NCI-H2081 (cell line): ENCODE measurements at places on chromosomes 6 and 20.

GRCh38 chr6:17413313-17413750 is 19.9 kb downstream of the CAP2 start:
- peak; percentile 21 for DNase-seq

DNA sequence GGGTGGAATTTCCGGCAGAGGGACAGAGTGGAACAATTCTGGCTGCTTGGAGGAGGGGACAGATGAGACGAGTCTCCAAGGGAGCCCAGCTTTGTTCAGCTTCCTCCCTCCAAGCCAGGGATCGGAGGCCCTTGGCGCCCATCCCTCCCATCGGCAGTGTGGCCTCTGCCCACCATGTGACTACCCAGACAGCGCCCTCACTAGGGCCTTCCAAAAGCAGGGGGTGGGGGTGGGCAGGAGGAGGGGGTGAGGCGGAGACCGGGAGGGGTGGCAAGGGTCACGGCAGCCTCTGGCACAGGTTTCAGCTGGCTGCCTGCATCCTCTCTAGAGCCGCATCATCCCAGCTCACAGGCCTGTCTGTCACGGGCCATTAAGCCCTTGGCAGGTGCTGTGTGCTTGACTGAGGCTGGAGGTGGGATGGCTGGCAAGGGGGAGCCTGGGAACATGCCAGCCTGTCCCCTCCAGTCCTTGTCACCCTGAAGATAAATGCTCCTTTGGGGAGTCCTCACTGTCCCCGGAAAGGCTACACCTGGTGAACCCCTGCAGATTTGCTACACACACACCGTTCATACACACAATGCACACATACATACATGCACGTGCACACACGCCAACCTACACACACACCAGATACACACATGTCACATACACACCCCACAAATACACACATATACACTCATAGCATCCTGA is 6.2 kb upstream of the FGD2 start:
- peak; percentile 69 for DNase-seq

DNA sequence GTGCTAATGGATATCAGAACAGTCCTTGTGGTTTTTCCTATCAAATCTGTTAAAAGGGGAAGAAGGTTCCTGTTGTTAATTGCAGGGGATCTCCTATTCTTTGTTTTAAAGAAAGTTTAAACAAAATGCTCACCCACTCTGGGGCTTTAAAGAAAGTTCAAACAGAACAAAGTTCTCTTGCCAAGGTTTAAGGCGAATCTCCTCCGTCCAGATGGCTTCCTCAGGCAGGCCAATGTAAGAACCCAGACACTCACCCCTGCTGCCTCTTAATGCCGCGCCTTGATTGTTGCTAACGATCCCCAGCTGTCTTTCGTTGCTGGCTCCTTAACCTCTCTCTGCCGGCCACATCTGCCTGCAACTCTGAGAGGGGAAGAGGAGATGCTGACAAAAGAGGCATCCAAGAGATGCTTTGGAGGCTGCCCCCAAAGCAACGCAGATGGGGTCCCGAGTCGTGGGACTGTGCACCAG is 235.0 kb upstream of the PRDM1 start:
- DNase-seq, result no peak

- no peak for DNase-seq
Observed at GRCh38 chr6:132190097-132190814, 211.0 kb downstream of the MOXD1 start.

DNA sequence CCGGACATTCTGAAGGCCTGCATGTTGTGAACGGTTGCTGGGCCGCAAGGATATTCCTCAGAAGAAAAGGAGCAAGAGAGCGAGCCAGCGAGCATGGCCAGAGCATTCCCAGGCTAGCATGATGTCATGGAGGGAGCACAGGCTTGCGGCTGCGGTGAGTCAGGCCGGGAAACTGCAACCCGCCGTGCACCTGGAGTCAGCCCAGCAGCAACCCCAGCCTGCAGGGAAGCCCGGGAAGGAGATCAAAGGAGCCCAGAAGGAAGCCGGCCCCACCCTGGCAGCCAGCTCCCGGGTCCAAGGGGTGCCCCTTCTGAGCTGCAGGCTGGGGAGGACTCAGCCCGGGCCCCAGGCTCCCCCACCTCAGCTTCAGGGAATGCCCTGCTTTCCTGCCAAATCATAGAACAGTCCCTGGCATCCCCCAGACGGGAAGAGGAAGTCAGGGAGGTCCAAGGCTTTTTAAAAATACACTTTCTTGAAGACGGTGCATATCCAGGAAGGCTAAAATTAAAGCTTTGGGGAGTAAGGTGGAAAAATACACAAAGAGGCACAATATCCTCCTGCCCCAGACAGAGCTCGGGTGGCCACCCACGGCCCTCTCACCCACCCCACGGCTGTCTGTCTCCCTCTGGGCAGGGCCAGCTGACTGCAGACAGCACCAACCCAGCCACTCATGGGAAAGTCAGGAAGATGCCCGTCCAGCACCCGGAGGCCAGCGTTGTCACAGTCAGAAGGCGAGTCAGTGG is 53.7 kb downstream of the BMP7 start:
- no peak for DNase-seq

GRCh38 chr6:31892821-31893220 is 4.7 kb downstream of the EHMT2 start:
- no peak for DNase-seq

- DNase-seq, result no peak
Observed at GRCh38 chr6:163341224-163342061, 73.1 kb upstream of the QKI start.

GRCh38 chr6:137849181-137849980 is 17.7 kb upstream of the TNFAIP3 start:
- DNase-seq, result no peak

DNA sequence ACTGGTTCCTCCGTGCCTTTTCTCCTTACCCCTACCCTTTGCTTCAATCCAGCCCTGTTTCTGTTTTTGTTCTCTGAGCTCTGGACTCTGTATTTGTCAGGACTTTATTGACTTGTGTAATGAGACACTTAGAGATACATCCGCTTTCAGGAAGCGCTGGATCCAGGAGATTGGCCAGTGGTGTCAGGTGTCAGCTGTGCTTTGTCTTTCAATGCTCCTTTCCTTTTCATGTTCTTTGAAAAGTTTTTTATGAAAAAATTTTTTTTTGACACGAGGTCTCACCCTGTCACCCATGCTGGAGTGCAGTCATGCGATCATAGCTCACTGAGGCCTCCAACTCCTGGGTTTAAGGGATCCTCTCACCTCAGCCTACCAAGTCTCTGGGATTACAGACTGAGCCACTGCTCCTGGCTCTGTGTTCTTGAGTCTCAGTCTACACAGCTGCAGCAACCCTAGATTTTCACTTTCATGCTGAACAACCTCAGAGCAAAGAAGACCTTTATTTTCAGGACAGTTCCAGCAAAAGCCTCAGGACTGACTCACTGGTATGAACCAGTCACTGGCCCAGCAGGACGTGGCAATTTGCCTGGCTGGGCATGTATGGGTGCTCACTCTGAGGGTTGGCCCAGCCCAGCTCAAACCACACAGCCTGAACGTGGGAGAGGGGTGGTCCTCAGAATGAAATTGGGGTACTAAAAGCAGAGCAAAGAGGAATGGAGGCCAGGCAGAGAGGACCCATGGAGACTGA is 108.5 kb downstream of the DHX35 start:
- DNase-seq, result no peak

- DNase-seq, result no peak
Observed at GRCh38 chr6:30508890-30509736, 19.8 kb downstream of the HLA-E start.

DNA sequence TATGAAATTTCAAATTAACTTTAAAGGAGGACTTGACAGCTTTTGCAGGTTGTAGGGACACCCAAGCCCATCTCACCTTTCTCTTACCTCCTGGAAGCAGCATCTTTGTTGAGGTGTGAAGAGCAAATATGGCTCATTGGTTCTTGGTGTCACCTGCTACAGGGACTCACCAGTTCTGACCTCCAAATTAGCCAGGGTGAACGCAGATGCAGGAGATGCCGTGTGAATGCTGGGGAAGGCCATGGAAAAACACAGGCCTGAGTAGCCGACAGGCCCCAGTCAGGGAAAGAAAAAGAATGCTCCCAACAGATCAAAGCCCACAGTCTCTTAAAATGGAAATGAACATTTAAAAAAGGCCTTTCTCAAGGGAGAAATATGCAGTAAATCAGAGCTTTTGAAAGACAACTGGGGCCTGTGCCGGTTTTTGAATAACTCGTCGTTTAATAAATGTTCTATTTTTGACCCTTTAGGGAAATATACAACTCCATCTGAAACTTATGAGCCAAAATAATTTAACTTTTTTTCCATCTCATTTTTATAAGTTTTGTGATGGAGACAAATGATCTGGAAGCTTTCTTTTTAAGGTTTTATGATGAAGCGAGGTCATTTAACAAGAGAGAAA is 167.5 kb downstream of the CD83 start:
- DNase-seq, result no peak

DNA sequence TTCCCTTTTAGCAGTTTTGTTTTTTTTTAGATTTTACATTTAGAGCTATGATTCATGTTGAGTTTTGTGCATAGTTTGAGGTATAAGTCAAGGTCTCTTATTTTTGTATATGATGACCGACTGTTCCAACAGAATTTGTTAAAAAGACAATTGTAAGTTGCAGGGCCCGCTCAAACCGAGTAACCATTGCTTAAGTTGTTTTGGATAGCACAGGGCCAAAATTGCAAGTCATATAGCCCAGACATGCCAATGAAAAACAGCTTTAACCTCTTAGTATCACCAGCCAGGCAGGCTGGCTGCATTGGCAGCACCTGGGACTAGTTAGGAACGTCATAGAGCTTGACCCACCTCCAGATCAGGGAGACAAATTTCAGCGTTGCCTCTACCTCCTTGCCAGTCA is 47.3 kb downstream of the PFDN4 start:
- DNase-seq, result no peak

GRCh38 chr6:96809119-96809518 is 28.2 kb downstream of the GPR63 start:
- no peak for DNase-seq

GRCh38 chr6:85081102-85081501 is 316.7 kb upstream of the TBX18 start:
- no peak for DNase-seq

- no peak for DNase-seq
Observed at GRCh38 chr6:166951670-166952060, 4.7 kb downstream of the RNASET2 start.

DNA sequence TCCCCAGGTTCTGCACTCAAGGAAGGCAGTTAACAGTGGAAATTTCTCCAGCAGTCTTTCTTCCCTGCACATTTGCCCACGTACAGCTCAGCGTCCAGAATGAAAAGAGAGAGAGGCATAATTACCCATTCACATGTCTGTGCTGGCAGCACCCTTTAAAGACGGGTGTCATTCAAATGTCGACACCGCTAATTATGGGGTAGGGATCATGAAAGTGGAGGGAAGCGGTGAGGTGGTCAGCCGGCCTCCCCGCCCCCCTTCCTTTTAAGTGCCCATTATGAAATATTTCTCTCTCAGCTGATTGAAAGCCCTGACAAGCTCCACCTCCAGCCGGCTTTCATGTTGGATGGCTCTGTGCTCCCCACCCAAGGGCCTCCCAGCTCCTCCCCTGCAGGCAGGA is 246.1 kb downstream of the BMP7 start:
- no peak for DNase-seq

GRCh38 chr20:4216866-4217265 is 201.5 kb upstream of the RNF24 start:
- DNase-seq, result no peak

DNA sequence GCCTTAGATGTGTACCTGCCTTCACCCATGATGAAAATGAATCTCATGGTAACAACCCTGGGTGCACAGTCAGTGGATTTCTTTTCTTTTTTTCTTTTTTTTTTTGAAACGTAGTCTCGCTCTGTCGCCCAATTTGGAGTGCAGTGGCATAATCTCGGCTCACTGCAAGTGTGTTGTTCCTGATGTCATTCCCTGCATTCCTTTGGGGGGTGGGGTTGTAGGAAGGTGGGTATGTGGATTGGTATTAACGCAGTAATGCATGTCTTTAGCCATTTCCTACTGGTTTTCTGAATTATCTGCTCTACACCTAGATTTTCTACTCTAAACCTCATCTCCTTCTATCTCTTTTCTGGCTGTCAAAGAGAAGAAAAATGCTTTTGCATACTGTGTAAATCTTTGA is 146.6 kb downstream of the RNF144B start:
- DNase-seq, result no peak

DNA sequence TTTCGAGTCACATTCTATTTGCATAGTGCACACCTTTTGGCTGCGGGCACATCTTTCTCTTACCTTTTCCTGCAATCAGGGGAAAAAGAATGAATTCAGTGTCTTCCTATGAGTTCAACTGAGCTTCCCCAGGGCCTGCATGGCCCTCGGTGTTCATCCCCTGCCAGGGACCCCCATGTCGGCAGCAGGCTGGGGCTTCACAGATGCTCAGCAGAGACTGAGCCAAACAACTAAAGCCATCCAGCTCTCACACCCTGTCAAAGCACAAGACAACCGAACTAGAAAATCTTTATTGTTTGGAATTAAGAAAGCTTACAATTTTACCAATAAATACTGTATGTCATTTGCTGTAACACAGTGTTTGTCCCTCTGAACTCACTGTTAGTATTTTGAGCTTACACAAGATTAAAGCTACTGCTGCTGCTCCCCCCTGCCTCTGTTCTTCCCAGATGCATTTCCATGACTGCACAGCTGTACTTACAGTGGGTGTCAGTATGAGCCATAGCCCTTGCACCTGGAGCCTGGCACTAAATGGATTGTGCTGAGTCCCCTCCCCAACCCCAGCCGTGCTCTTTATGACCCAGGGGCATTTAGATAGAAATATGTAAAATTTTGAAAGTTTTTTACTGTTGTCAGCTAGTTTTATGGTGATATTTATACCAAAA is 205.8 kb downstream of the TMEM242 start:
- no peak for DNase-seq

GRCh38 chr6:110875548-110876169 is 1.1 kb downstream of the AMD1 start:
- DNase-seq, result peak; percentile 34

DNA sequence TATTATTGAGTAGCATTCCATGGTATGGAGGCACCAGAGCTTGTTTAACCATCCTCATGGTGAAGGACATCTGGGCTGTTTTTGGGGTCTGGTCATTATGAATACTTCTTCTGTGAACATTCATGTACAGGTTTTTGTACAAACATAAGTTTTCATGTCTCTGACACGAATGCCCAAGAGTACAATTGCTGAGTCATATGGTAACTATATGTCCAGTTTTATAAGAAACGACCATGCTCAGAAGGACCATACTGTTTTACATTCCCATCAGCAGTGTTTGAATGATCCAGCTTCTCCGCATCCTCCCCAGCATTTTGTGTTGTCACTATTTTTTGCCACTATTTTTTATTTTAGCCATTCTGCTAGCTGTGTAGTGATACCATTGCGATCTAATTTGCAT is 188.6 kb downstream of the KHDC1L start:
- no peak for DNase-seq
